Left renal pelvis (tissue), 4 donors: ENCODE measurements at places on chromosomes 12 and 14.

- DNase-seq, result no peak
These were observed 45.4 kb downstream of the SYNE3 start for GRCh38 chr14:95471016-95471415.

- DNase-seq, result no peak
These were observed 48.6 kb downstream of the EIF2S3B start for GRCh38 chr12:10554228-10554755.

GRCh38 chr14:104777808-104778249 lies 17.7 kb downstream of the AKT1 start:
- DNase-seq, result no peak

- no peak for DNase-seq
These were observed 22.0 kb downstream of the GPR65 start for GRCh38 chr14:88026890-88027289.

- no peak for DNase-seq
These were observed 25.6 kb downstream of the PRKAB1 start for GRCh38 chr12:119693511-119693910.

DNA sequence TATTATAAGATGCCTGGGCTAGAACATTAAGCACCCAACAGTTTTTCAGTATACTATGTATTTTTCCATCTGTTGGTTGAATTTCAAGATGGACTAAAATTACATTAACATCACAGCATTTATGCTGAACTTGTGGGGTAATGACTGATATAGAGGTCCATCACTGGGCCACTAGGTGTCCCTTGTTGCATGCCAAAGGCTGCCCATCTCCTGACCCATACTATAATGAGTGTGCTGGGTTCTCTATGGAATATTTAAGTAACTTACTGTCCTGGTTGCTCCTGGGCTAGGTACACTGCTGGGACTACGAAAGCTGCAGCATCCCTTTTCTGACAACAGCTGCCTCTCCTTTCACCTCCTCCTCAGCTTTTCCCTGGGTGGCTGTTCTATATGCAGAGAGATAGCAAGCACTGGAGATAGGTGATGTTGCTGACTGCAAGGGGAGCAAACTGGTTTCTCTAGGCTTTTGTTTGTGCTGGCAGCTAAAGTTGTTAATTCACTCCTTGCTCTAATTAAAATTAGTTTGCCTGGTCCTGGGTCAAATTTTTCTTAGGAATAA lies 138.6 kb upstream of the TRHDE start:
- DNase-seq, result no peak

- DNase-seq, result no peak
These were observed 53.8 kb downstream of the HRK start for GRCh38 chr12:116827432-116827831.

- DNase-seq, result no peak
These were observed at the start of gene HDAC7 for GRCh38 chr12:47819896-47820630. Gene HDAC7 (minus strand): TSS chr12:47819903. CDS start chr12:47819785, 118 bp downstream.

- no peak for DNase-seq
These were observed 9.2 kb upstream of the CCDC196 start for GRCh38 chr14:66476964-66477363.

- DNase-seq, result no peak
These were observed 40.9 kb upstream of the TOMM20L start for GRCh38 chr14:58354808-58355207.

DNA sequence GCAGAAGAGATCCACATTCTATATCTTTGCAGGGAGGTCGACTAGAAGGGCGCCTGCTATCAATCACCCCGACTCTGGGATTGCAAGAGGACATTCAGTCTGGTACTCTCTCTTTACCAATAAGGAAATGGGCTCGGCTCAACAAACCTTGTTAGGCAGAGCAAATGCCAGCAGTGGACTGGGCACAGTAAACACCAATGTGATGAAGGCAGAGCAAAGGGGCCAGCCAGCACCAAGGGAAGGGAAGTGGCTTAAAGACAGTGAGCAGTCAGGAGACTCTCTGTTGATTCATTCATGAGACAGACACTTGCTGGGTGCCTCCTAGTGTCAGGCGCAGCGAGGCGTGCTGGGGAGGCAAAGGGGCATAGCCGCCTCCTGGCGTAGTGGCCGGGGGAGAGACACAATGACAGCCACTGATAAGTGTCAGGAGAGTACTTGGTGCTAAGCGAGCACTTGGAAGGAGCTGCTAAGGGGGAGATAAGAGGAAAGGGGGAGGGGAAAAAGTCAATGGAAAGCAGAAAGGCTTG lies 34.1 kb downstream of the TMCC3 start:
- DNase-seq, result no peak

DNA sequence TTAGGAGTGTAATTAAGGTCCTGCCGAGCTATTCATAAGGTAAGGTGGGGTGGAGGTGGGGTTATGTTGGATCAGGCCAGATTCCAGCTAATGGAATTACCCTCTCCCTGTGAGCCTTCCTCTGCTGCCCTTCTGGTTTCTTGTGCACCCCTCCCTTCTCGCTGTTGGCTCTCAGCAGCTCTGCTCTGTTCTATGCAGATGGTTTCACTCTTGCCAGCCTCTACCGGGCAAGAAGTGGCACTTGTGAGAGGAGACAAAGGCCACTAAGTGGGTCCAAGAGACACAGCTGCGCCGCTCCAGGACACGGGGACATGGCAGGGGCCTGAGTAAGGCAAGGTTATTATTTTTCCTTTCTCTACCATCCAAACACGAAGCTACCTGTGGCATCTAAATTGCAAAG lies 334.4 kb downstream of the EMP1 start:
- DNase-seq, result no peak

DNA sequence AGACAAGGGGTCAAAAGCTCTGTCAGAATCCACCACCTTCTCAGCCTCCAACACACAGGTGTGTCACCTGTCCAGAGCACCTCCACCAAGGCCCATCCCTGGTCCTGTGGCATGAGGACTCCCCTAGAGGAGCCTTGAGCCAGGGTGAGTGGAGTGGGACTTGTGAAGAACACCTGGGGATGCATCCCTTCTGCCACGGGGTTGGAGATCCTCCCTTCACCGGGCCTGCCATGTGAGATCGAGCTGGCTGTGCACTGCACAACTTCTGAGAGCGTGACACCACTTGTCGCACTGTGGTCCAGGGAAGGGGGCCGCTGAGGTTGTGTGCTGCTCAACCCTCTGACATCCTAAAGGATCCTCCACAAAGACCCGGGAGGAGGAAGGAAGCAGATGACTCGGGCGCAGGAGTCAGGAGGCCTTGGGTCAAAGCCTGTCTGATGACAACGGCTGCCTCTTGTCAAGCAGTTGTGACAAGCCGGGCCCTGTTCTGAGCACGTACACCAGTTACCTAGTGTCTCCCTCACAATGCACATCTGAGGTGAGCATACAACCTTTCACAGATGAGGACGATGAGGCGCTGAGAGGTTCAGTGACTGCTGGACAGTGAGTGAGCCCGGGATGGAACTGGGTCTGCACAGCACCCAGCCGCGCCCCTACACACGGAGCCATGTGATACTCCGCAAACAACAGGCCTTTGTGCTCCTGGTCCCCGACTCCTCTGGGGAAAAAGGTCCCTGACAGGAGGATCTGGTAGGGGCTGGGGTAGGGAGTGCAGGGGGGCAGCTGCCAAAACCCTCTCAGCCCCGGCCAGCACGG lies 35.6 kb downstream of the CHGA start:
- DNase-seq, result no peak

DNA sequence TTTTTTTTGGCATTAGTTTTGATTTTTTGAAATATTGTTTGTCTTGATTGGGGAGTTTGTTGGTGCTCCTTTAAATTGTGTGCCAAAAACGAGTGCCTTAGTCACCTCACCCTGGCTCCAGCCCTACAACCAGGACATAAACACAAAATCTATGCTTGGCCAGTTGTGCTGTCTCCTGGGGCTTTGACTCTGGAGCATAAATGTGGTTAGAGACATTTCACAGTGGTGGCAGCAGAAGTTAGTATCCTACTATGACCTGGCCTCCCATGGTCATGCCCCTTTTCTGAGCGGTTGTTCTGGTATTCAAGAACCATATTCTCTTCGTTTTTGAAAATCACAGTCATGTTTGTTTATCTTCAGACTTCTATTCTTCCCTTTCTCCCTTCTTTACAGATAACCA lies 70.7 kb upstream of the PSMA6 start:
- no peak for DNase-seq

DNA sequence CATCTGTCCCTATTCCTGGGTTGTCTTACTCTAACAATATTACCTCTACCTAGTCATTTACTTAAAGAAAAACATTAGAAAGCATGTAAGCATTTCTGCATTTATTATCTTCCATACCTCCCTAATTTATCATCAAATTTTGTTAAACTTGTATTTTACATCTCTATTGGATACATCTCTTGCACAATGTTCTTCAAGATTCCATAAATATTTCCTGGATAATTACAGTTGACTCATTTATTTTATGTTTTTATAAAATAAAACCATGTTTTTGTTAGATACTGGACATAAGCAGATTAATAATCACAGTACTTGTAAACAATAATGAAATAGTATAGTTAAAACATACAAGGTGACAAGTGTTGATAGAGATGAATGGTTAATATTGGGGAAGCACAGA lies 209.0 kb downstream of the TMTC3 start:
- no peak for DNase-seq

DNA sequence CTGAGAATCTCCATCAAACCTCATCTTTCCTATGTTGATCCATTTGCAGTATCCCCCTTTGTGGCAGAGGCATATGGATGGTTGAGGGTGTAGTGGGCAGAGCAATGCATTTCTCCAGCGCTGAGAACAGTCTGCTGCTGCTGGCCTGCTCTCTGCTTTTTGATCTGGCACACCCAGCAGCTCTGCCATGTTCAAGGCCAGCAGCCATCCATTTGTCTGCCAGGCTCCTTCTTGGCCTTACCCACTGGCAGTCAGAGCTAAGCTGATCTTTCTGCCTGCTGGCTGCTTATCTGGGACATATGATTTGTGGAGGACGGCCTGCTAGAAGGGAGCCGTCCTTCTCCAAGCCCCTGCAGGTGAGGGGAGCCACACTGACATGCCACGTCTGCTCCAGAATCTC lies 17.0 kb downstream of the NPC2 start:
- DNase-seq, result no peak

GRCh38 chr14:98834119-98834518 lies 437.9 kb downstream of the BCL11B start:
- no peak for DNase-seq

- DNase-seq, result no peak
These were observed 64.1 kb upstream of the PPP4R3A start for GRCh38 chr14:91573894-91574837.

GRCh38 chr12:105357162-105357691 lies 26.7 kb downstream of the C12orf75 start:
- no peak for DNase-seq
